NCI-H1436 (cell line): ENCODE measurements at places on chromosomes 1 and 21.

DNA sequence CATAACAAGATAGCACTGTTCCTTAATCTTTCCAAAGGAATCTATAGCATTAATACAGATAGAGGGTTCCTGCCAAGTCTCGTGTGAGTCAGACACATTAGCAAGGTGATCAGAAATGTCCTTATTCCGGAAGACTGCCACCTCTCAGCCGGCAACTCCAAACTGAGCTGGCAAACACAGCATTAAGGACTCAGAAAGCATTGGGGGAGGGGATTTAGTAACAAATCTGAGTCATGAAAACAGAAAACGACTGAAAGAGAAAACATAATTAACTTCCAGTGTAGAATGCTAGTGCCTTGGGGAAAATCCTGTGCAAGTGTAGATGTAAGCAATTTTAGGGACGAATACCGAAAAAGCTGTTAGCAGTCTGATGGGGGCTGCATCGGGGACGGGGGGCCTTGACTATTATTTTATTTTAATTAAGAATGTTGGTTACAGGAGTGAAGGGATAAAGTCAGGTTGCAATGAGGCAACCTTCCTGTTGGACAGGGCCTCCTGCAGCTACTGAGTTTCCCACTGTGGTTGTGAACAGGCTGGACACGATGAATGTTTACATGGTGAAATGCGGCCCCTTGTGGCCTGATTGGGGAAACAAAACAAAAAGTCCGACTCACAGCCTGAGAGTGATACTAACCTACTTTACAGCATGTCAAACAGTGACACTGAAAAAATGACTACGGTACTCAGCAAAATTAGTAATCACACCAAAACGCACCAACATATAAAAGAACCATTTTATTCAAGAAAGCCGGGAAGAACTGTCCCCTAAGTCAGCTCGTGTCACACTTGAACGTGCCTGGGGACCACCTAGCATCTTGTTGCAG, 20.7 kb downstream of the MIS18A start:
- peak; percentile 67 for DNase-seq

GRCh38 chr1:67659229-67659628, 25.8 kb upstream of the GADD45A start:
- DNase-seq = no peak

GRCh38 chr1:248778906-248779305, 23.3 kb upstream of the LYPD8 start:
- DNase-seq = no peak

GRCh38 chr1:209102531-209102930, 481.0 kb upstream of the CAMK1G start:
- no peak for DNase-seq

DNA sequence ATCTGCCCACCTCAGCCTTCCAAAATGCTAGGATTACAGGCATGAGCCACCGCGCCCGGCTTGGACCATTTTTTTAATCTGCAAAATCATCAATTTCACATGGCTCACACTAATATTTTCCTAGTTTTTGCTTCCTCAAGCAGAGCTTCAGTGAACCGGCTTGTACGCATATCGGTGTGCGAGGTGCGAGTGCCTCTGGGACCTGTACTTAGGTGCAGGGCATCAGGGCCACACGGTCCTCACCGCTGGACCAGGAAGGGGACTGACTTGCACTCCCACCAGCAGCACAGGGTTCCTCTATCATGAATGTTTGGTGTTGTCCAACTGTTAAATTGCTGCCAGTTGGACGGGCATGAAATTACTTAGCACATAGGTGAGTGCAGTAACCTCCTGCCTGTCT, 15.4 kb upstream of the SHE start:
- no peak for DNase-seq

DNA sequence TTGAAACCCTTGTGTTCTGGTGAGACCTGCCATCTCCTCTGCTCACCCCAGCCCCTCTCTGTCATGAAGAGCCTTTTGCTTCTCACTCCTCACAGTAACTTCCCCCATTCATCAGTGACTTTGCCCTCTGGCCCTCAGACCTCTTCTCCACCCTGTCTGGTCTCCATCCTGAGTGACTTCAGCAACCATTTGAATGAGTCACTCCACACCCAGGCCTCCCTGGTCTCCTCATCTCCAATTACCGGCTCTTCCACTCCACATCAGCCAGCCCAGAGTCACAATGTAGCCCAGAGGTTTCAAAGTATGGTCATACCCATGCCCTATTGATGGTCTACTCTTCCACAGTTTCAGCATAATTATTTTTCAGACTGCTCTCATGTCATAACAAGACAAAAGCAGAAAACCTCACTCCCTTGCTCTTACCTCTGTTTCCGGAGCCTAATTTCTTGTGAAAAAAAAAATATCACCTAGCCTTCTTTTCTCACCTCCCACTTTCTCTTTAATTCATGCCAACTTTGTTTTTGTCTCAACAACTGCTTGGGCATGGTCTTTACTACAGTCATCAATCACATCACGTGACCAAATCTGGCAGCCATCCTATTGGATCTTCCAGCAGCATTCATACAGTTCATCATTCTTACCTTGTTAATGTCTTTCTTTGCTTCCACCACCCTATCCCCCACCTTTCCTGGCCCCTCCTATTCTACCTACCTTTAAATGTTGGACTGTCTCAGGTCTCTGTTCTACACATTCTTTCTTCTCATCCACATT, 35.6 kb upstream of the NEK7 start:
- no peak for DNase-seq

DNA sequence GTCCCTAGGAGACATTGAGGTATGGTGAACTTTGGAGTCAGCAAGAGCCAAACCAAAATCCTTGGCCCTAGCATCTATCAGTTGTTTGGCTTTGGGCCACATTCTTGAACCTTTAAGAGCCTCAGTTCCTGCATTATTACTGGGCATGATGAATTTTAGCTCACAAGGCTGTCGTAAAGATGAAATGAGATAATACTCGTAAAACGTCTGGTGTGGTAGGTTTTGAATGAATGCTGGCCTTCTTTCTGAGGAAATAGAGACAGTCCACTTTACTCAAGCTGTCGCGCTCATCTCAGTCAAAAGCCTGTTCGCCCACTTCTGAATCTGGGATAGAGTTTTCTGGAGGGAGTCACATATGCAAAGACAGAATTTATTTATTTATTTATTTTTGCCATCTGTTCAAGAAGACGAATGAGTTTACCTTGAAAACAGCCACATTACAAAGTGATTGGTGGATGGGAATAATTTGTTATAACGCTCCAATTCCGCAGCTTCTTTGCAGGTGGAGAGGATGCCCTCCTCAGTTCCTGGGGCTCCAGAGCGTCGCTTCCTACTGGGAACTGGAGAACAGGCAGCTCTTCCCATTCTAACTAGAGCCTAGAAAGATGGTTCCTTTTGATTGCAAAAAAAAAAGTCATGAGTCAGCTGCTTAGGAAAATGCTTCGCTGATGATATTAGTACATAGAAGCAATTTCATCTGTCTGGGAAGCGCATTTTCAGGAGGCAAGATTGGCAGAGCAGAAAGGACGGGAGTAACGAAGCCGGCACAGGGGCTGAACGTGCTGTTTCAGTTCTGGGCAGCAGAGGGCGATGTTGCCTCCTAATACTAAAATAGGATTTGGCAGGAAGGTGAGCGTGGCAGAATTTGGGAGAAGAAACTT, 49.9 kb upstream of the CYP2J2 start:
- DNase-seq = peak; percentile 36
